Coronary artery (tissue), 2 donors: ENCODE measurements at places on chromosomes 3 and 15.

- DNase-seq: no peak
Observed at GRCh38 chr15:44222478-44222877, 27.4 kb upstream of the FRMD5 start.

GRCh38 chr15:78749831-78750230 is 61.4 kb downstream of the ADAMTS7 start:
- no peak for DNase-seq

DNA sequence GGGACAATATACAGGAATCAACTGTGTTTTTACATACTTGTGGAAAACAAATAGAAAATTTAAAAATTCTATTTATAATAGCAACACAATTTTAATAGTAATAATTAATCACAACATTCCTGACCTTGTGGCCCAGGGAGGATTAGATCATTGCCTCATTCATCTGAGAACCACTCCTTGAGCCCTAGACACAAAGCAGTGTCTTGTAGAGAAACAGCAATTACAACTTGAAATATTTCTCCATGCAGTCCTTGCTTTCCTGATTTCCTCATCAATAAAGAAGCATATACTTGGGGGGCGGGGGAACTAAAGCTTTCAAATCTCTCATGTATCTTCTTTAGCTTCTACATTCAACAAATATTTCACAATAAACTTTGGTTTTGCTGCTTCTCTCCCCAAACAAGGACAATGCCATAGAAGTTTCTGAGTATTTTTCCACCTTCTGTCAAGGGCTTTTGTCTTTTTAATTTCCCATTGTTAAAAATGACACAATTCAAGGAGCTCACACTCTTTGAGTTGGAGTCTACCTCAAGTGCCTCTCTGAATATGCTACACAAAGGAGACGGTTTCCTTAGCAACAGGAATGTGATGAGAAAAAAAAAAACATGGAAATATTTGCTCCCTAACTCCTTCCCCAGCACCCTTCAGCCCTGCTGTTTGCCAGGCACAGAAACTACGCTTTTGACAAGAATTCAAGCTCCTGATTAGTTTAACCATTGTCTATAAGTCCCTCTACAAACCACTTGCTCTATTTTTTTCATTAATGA is 118.8 kb downstream of the ARPP21 start:
- no peak for DNase-seq

DNA sequence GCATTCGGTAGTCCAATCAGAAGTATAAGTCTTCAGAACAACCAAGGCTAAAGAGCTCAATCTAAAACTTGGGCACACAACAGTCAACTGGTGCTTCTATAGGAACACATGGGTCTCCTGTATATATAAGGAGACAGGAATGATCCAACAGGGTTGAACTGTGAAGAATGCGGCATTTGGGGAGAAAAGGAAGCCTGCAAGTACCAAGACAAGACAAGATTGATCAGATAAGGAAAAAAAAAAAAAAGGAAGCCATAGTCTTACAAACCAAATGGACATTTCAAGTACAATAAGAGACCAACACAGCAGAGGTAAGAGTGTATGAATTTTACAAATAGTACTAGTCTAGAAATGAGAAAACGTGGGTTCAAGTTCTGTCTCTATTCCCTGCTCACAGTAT is 6.5 kb downstream of the CPEB1 start:
- no peak for DNase-seq

DNA sequence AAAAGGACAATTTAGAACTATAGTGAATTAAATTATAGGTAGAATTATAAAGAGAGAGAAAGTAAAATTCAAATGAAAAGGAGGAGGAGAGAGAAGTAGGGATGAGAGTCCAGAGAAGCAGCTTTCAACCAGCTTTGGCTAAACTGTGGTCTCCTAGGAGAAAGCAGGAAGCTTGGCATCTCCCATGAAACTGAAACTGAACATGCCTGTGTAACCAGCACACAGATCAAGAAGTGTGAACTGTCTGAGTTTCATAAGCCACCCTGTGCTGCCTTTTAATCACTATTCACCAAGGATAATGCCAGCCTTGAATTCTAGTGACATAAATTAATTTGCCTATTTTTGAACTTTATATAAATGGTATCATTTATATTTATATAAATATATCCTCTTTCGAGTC is 128.5 kb downstream of the MYRIP start:
- DNase-seq: no peak

DNA sequence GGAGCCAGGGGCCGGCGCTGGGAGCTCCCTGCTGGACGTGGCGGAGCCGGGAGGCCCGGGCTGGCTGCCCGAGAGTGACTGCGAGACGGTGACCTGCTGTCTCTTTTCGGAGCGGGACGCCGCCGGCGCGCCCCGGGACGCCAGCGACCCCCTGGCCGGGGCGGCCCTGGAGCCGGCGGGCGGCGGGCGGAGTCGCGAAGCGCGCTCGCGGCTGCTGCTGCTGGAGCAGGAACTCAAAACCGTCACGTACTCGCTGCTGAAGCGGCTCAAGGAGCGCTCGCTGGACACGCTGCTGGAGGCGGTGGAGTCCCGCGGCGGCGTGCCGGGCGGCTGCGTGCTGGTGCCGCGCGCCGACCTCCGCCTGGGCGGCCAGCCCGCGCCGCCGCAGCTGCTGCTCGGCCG is 1.5 kb downstream of the SMAD6 start:
- no peak for DNase-seq

DNA sequence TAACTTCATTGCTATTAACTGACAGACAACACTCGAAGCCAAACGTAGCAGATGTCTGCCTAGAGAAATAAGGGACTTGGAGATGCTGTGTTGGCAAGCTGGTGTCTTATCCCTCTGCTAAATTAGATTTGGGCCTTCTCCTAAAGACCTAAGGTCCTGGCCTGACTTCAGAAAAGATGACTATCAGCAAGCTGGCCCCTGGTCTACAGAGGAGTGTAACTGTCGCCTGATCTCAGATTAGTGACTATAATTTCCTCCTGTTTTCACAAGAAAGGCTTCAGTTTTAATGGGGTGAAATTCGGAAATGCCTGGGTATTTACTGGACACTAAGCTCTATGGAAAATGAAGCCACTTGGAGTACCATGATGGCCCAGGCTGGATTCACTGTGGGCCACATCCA is 53.1 kb upstream of the SLC7A14 start:
- DNase-seq: no peak
